ENCODE measurements at places on chromosomes 16 and 17.

DNA sequence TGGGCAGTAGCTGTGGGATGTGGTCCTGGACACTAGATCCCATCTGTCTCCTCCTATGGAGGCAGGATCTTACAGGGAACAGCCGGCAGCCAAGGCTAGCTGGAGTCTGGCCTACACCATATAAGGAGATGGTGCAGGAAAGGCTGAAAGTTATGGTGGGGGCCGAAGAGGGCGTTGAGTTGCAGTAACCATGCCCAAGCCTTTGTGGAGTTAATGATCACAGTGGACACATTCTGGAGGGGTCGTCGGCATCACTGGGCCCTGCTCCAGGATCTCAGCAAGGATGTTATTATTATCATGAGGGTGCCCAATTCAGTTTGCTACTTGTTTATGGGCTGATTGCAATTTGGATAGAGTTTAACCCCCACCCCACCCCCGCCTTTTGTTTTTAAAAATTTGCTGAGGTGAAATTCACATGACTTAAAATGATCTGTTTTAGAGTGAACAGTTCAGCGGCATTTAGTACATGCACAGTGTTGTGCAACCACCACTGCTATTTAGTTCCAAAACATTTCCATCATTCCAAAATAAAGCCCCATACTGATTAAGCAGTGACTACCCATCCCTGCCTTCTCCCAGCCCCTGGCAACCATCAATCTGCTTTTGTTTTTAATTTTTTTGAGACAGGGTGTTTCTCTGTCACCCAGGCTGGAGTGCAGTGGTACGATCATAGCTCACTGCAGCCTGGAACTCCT is 184.3 kb upstream of the CACNG3 start:
- peak; percentile 40 for DNase-seq

DNA sequence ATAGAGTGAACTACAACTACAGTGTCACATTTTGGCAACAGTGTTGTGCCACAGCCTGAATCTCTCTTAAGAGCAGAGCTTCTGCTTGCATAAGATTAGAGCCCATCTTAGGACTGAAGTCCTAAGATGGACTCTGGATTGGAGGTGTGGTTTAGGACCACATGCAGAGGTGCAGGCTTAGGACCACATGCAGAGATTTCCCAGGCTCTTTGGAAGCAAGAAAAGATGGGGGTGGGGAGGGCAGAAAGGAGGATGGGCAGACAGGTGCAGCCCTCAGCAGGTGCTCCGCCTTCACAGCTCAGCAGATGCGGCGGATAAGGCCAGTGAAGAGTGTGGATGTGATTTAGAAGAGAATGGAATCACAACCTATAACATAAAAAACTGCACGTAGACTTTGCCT is 128.7 kb downstream of the TANGO6 start:
- DNase-seq = no peak

DNA sequence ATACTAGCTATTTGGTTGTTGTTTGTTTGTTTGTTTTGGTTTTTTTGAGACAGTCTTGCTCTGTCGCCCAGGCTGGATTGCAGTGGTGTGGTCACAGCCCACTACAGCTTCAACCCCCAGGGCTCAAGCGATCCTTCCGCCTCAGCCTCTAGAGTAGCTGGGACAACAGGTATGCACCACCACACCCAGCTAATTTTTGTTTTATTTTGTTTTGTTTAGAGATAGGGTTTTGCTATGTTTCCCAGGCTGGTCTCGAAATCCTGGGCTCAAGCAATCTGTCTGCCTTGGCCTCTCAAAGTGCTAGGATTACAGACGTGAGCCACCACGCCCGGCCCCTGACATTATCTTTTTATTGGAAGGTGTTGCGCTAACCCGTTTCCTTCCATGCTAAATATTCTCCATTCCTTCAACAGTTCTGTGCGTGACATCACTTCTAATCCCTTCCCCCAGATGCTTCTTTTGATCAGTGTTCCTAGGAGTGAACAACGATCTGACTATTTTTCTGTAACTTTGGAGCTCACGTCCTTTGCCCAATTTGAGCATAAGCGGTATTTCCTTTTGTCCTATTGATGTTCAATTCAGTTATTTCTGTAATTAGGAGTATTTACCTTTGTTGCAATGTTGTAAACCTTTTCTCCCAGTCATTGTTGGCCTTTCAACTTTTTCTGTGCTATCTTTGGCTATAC is 30.2 kb upstream of the EMP2 start:
- no peak for DNase-seq

DNA sequence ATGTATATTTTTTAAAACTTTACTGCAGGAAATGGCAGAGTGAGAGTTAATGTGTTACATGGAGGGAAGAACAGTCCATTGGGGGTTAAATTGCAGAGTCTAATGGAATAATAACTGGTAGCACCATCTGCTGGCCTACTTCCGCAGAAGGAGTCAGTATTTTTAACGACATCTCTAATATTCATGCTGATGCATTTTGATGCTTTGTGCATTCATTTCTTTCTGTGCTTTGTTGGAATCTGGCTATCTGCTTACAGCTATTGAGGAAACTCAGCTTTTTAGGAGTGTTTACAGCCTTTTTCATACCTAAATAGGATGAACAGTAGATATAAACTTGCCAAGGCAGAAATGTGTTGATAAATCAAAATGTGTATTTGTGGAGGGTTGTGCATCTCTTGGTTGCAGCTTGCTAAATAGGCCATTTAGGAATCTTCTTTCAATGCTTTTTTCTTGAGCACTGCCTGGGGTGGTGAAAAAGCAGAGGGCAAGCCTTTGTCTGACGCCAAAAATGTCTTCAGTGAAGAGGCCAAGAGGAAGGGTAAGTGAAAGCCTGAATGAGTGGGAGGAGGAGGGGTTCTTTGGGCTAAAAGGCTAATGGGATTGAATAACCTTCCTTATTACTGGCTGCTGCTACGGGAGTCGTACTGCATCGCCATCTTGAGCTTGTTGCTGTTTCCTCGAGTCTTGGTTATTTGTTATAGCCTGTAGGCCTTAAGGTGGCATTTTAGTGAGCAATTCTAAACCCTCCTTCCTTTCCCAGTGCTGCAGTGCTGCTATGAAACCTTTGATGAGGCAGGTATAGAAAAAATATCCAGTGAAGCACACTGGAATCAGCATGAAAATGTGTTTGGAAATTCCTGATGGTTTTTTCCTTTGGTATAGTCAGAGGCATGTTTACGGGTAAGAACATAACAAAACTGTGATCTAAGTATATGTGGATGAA is 153.3 kb downstream of the CHD9 start:
- peak; percentile 93 for DNase-seq

- no peak for DNase-seq
Measured at GRCh38 chr16:46621934-46622676, 926 bp upstream of the SHCBP1 start.

GRCh38 chr17:915538-916201 is 63.9 kb downstream of the NXN start:
- peak; percentile 33 for DNase-seq

DNA sequence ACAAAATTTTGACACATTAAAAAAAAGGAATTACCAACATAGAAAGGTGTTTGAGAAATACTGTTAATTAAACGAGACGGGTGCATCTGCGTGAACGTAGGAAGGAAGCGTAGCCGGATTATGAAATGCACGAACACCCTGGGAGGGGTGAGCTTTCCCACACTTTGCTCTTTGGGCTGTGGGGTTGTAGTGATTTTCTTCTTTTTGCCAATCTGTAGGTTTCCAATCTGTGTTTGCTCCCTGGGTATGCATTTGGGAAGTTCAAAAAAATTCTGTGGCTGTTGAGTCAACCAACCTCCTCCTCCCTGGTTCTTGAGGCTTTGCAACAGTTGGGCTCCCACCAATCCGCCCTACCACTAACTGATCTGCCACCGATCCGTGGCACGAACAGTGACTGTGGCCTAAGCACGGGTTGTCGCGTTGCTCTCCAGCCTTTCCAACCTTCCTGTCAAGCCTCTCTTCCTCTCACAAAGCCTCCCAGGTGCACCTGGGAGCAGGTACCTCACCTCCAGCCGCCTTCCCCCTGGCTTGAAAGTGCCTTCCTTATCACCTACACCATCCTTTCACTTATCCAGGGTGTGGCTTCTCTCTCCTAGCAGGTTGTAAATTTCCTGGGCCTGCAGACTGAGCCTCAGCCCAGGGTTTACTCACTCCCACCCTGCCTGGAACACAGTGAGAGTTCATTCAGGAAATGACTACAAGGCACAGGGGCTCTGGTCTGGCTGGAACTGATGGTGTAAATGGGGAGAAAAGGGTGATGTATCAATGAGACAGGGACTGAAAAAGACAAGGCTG is 16.6 kb downstream of the RTN4RL1 start:
- DNase-seq = no peak

DNA sequence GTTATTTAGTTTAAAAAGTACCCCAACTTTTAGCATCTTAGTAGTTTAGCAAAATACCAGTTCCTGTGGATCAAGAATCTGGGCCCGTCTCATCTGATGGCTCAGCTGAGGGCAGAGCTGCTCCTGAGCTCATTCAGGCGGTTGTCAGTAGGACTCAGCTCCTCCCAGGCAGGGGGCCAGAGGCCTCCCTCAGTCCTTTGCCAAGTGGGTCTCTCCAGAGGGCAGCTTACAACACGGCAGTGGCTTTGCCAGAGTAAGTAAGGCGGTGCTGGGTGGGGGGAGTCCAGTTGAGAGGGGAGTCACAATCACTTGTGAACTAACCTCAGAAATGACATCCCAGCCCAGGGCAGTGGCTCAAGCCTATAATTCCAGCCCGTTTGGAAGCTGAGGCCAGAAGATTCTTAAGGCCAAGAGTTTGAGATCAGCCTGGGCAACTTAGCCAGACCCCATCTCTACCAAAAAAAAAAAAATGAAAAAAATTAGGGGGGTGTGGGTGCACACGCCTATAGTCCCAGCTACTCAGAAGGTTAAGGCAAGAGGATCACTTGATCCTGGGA is 81.5 kb upstream of the MED9 start:
- DNase-seq = no peak

DNA sequence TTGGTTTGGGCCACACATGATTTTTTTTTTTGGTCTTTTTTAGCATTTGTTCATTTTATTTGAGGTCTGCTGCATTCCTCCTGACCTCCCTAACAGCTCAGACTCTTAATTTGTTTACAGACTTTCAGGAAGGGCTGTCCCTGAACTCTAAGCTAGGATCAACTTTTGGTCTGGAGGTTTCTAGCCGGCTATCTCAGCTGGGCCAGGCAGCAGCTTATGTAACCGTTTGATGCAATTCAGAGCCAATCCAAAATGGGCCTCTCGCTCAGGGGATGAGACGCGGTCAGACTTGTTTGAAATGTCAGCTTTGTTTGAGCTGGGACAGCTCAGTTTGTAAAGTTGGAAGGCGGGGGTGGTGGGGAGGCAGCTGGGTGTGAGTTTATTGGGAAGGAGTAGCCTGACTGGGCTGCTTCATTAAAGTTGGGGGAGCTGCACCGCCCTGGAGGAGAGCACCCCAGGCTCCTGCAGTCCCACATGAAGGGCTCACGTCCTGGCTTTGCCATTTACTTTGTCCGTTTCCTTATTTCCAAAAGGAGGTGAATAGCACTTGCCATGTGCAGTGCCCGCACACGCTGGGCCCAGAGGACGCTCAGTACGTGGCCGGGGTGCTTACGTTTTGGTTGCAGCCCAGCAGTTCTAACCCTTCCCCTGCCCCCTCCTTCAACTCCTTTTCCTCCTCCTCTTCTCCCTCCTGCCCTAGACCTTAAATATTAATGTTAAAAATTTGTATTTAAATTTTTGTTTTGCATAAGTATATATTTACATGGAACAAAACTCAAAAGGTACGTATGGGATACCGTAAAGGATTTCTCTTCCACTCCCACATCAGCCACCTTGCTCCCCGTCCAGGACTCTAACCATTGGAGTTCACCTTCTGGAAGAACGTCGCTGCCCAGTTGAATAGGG is 121.2 kb downstream of the SNX29 start:
- DNase-seq = peak; percentile 81

DNA sequence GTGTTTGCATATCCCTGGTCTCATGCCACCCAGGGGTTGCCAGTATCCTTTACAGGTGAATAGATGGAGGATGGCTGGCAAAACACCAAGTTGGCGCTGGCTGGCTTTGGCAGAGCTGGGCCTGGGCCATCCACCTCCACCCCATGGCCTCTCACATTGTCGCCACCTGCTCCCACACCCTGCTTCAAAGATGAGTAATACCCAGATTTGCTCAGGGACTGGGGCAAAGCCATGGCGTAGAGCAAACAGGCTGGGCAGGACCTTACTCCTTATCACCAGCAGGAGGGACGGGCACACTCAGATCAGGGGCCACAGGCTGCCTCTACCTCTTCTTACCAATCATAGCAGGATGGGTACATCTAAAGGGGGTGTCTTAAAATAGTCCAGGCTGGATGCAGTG is 24.3 kb downstream of the PLA2G10 start:
- no peak for DNase-seq

GRCh38 chr16:85605912-85606841 is 6.9 kb upstream of the GSE1 start:
- no peak for DNase-seq

- peak; percentile 39 for DNase-seq
Measured at GRCh38 chr16:81519301-81520150, 74.9 kb downstream of the CMIP start.

- no peak for DNase-seq
Measured at GRCh38 chr17:72338847-72339790, 218.3 kb downstream of the SOX9 start.

GRCh38 chr16:21523411-21524067 is 75.8 kb upstream of the METTL9 start:
- peak; percentile 73 for DNase-seq

DNA sequence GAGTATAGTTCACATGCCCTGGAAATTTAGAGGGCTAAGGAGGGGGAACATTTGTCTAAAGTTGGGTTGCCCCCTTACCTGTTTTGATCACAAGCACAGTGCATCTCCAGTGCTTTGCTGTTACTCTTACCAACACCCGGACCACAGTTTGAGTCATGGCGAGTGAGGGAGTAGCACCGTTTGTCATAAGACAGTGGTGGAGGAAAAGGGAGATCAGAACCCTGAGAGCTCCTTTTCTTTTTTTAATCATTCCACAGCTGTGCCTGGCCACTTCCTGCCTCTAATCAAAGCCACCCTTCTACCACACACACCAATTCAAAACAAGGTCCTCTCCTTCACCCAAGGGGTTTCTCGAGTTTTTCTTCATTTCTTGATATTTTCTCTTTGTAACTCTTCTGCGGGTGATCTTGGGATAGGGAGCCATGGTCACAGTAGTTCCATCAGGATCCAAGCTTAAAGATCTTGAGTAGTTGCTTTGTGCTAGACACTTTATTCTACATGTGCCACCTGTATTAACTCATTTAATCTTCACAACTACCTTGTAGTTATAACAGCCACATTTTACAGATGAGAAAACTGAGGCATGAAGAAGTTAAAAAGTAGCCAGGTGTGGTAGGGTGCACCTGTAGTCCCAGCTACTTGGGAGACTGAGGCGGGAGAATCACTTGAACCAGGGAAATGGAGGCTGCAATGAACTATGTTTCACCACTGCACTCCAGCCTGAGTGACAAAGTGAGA is 5.0 kb upstream of the MYL4 start:
- DNase-seq = no peak
